ENCODE measurements at places on chromosomes 6 and 20.

- no peak for DNase-seq
These were observed 24.5 kb downstream of the PGM3 start for GRCh38 chr6:83168556-83168955.

DNA sequence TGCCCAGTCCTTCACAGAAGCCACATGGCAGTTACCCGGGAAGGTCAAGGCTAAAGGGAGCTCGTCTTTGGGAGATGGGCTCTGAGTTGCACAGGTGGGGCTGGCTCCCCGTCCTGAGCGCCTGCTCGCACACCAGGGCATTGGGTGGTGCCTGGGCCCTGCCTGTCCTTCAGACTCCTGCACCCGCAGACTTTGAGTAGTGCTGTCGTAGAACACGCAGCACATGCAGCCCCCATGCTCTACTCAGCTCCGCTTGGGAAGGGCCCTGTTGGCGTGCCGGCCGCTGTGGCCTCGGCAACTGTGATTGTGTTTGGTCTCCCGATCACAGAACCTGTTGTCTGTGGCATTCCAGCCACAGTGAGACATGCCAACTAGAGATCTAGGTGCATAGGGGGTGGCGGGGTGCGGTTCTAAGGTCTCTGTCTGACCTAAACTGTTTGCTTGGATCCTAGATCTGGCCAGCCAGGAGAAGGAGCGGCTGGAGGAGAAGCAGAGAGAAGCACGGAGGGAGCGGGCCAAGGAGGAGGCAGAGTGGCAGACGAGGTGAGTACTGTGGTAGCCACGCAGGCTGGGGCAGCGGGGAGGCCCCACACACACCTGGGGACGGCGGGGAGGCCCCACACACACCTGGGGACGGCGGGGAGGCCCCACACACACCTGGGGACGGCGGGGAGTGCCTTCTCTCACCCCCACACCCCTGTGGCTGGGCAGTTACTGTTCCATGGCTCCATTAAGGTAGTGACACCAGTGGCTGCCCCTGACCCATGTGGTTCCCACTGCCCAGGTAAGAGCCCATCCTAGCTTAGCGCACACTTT, 11.3 kb upstream of the ADRM1 start:
- DNase-seq = no peak

- DNase-seq = no peak
These were observed 11.6 kb downstream of the DEFB127 start for GRCh38 chr20:168876-169275.

- DNase-seq = no peak
These were observed 195.4 kb downstream of the TBX18 start for GRCh38 chr6:84568971-84569370.

GRCh38 chr20:25257756-25258475, 10.0 kb downstream of the PYGB start:
- DNase-seq = peak; percentile 37

DNA sequence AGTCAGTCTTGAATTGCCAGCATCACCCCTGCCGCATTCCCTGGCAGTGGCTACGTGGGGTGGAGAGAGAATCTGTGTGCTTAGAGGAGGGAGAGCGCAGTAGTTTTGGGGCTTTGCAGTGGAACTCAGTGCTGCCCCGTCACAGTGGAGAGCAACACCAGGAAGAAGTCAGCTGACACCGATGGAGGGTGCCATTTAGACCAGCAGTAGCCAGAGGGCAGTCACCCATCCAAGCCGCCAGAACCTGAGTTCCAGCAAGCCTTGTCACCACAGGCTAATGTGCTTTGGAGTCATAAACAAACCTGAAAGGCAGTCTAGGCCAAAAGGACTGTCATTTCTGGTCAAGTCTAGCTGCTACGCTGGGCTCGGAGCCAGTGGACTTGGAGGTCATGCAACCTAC, 22.0 kb upstream of the PERP start:
- no peak for DNase-seq

- no peak for DNase-seq
These were observed 124.6 kb downstream of the EDN3 start for GRCh38 chr20:59424976-59425375.

DNA sequence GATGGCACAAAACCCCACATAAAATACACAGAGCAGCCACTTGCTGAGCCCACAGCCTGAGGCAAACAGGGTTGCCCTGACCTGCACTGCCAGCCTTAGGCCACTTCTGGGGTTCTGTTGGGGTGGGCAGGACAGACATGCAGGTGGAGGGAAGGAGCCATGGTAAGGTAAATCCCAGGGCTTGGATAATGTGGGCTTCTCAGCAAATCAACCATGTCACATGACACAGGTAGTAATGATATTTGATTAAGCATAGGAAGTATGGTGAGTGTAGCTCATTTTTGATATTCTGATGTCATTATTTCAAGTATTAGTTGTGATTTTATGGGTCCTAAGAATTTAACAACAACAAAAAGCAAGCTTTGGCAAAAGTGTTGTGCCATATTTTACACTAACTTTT, 124.6 kb downstream of the FOXA2 start:
- DNase-seq = no peak

- DNase-seq = no peak
These were observed 32.0 kb upstream of the KATNA1 start for GRCh38 chr6:149680503-149680902.

- DNase-seq = no peak
These were observed 11.3 kb upstream of the TMEM181 start for GRCh38 chr6:158548418-158549161.

DNA sequence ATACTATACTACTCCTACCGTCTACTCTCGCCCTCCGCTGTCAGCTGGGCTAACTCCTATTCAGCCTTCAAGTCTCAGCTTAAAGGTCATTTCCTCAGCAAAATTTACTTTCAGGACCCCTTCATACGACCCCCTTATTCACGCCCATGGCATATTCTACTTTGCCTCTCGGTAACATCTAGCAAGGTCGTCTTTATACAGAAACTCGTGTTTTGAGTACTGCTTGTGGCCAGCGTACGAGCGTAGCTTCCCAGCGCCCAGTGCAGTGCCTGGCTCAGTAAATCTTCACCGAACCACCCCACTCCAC, 546 bp downstream of the CRNKL1 start:
- no peak for DNase-seq

DNA sequence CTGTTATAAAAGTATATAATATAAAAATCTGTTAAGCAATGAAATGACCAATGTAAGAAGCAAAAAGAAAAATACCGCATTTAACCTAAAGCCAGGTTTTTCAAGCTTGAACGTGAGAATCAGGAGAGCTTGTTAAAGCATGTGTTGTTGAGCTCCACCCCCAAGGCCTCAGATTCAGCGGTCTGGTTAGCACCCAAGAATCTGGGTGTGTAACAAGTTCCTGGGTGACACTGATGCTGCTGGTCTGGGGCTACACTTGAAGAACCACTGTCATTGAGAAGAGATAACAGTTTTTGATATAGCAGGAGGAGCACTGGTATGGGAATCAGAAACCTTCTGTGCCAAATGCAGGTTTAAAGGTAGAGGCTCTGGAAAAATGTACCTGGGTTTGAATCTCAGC, 154.0 kb downstream of the ID4 start:
- DNase-seq = no peak

Data from activated CD8-positive, alpha-beta memory T cell treated with anti-CD3 and anti-CD28 coated beads for 24 hours (primary cell).